ENCODE measurements at places on chromosomes 13 and 19. TPM values are rescaled to one million over a fixed set of nuclear protein-coding genes. Genes with fewer than 3 reads are reported as not detected.

PRKD2 gene
- total RNA-seq: 175 TPM

IGFL3 gene
- not detected for total RNA-seq

TTYH1 gene
- 1.2 TPM for total RNA-seq

OLFM2 gene
- 11.3 TPM for total RNA-seq

INSL3 gene
- total RNA-seq: 6.8 TPM

ZNF567 gene
- 12.1 TPM for total RNA-seq

KCNN1 gene
- not detected for total RNA-seq

MBD3L2 gene
- total RNA-seq: not detected

LYPD4 gene
- total RNA-seq: not detected

WDR87 gene
- not detected for total RNA-seq

LMTK3 gene
- total RNA-seq: 5.1 TPM

MYO16 gene
- total RNA-seq: not detected

ZNF460 gene
- 45.0 TPM for total RNA-seq

EVI5L gene
- 9.7 TPM for total RNA-seq

CD33 gene
- total RNA-seq: 3.9 TPM

RNF225 gene
- 0.35 TPM for total RNA-seq

ZBTB32 gene
- total RNA-seq: 15.4 TPM

KIR2DL3 gene
- total RNA-seq: not detected

SYT3 gene
- total RNA-seq: not detected

BEST2 gene
- not detected for total RNA-seq

ZNF433 gene
- total RNA-seq: 0.10 TPM

CEACAM16 gene
- not detected for total RNA-seq

ZNF784 gene
- 4.3 TPM for total RNA-seq

FUT3 gene
- total RNA-seq: not detected
